Ecto neural progenitor cell (in vitro differentiated cells): ENCODE measurements at places on chromosomes 11 and 22.

DNA sequence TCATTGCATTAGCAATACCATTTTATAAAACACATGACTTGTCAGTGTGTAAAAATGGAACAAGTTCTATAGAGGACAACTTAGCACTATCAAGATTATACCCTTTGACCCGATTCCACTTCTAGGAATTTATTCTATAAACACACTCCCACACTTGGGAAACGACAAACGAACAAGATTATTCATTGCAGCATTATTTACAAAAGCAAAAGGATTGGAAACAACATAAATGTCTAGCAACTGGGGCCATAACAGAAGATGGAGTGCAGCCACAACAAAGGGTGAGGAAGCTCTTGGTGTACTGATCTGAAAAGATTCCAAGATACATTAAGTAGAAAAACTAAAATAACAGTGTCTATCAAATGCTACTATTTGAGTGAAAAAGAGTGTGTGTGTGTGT lies 2.3 kb upstream of the IRAG1 start:
- DNase-seq = no peak

- DNase-seq = no peak
Measured at GRCh38 chr11:88629496-88629895, 292.0 kb upstream of the CTSC start.

DNA sequence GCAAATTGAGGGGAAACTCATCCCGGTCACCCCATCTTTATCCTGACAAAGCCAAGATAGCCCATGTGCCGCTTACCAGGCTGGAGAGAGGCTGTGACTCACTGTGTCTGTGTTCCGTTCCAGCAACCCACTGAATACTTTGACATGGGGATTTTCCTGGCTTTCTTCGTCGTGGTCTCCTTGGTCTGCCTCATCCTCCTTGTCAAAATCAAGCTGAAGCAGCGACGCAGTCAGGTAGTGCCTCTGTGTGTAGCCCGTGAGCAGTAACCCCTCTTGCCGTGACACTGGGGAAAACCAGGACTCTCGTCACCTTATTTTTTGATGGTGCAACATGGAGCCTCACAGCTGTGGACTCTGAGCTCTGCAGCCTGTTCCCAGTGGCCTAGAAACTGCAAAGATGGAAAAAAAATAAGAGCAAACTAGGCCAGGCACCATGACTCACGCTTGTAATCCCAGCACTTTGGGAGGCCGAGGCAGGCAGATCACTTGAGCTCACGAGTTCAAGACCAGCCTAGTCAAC lies 16.9 kb downstream of the C22orf31 start:
- DNase-seq = no peak

- no peak for DNase-seq
Measured at GRCh38 chr11:19559746-19560145, 152.9 kb upstream of the NAV2 start.

DNA sequence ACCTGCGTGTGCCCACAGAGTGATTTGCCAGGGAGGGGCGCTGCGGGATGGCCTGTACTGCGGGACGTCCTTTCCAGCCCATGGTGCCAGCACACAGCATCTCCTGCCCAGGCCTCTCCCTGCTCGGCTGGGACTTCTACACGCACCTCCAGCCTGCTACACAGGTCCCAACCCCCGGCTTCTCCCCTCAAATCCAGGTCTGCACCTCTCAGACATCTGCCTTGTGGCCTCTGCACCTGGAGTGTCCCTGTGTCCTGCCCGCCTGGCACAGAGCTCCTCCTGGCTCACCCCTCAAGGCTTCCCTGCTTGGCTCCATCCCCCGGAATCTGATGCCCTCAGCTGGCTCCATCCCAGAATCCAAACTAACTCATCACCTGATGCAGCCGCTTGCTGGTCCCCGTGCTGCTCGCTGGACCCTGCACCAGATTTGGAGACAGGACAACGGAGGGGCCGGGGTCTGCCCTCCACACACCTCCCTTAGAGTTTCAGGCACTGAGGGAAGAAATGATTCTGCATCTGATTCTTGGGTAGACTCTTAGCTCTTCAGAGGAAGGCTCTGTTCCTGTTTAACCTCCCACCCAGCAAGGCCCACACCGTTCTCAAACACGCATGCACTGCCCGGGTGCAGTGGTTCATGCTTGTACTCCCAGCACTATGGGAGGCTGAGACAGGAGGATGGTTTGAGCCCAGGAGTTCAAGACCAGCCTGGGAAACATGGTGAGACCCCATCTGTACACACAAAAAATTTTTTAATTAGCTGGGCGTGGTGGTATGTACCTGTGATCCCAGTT lies 4.0 kb upstream of the LSP1 start:
- no peak for DNase-seq

GRCh38 chr11:12050470-12051286 lies 42.3 kb upstream of the DKK3 start:
- no peak for DNase-seq

GRCh38 chr22:49811020-49811791 lies 16.5 kb downstream of the BRD1 start:
- DNase-seq = no peak

DNA sequence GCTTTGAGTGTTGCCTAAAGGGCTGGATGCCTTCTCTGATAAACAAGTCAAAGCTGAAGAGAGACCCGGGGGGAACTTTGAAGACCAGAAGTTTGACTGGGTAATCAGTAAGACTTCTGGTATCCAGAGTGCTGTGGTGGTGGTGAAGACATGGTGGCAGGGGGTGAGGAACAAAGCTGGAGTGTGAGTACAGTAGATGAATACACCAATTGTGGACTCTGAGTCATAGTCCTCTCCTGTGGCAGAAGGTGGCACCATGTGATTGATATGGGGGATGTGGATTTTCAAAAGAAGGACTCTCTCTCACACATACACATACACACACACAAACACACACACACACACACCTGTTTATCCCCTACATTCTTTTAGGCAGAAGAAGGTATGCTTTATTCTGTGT lies 12.3 kb downstream of the MS4A6A start:
- no peak for DNase-seq

DNA sequence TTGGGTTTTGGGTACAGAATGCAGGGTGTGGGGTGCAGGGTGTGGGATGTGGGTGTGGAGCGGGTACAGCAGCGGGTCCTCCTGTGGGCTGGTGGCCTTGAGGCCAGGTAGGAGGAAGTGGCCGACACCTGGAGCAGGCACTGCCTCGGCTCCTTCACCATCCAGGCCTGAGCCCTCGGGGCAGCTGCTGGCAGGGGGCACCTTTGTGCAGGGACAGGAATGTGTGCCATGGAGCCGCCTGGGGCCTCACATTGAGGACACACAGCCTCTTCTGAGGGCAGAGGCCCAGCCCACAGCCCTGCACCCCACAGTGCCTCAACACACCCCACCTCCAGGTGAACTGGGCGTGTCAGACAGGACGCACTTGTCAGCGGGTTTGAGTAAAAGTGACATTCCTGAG lies 984.0 kb downstream of the BRD1 start:
- DNase-seq = no peak

DNA sequence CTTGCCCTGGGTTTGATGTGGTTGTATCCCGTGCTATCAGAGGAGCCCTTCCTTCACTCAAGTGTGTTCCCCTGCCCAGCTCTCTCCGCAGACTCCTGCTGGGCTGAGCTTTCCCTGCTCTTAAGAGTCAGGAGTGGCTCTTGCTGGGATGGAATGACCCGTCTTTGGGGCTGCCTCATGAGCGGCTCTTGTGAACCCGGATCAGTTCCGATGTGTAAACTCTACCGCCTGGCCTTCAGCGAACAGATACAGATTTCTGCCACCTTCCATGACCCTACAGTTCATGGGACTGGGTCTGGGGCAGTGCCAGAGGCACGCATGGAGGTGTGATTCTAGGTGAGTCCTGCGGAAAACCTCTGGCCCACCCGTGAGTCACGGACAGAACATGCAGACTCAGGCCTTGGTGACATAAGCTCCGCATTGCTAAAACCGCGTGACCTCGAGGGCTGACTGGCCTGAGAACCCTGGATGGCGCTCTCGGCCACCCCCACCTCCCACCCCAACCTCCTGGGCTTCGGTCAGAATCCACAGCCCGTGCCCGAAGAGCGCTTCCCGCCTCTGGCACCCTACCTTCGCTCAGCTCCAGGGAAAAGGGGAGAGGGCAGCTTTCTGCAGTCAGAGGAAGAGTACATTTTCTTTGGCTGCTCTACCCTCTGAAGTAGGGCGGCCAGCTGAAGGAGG lies 1.3 kb upstream of the ZBTB16 start:
- DNase-seq = peak; percentile 68

GRCh38 chr11:121334973-121335710 lies 42.6 kb downstream of the SC5D start:
- DNase-seq = no peak

DNA sequence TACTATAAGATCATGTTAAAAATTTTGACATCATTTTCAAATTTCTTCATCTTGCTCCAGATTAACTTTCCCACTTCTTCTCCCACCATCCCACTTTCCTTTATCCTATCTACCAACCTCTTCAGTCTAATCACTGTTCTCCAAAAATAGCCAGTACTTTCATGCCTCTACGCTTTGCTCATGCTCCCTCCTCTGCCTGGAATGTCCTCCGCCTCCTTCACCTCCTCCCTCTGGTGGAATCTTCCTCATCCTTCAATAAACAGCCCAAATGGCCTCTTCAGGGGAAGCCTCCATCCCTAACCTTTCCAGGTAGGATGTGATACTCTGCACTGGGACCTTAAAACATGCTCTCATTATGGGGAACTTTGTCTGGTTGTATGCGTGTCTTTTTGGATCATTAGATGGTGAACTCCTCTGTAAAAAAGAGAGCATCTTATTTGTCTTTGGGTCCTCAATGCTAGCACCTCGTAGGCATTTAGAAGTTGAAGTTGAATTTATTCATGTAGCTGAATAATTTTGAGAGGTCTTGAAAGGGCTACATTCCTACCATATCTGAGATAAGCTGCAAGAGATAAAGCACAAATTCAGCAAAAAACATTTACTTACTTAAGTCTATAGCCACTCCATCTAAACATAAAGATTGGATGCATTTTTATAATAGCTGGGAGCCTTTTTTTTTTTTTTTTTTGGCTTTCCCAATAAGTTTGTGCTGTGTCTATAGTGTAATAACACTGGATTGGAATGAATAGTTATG lies 8.0 kb upstream of the CSRP3 start:
- no peak for DNase-seq

GRCh38 chr11:67287355-67288197 lies 1.5 kb upstream of the ANKRD13D start:
- no peak for DNase-seq

DNA sequence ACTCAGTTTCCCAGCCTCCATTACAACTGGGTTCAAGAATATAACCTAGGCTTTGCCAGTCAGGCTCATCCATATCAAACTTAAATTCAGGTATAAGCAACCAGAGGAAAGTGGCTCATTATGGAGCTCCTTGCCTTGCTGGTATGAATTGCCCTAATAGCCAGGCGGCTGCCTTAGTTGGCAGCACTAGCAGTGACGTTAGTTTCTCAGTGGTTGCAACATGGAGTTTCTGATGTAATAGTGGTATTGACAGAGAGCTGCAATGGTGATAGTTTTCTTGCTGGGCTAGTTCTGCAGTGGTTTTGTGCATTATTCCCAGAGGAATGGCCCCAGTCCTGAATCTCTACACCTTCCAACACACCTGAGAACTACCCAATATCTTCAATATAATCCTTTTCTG lies 3.8 kb upstream of the TMEM123 start:
- no peak for DNase-seq

DNA sequence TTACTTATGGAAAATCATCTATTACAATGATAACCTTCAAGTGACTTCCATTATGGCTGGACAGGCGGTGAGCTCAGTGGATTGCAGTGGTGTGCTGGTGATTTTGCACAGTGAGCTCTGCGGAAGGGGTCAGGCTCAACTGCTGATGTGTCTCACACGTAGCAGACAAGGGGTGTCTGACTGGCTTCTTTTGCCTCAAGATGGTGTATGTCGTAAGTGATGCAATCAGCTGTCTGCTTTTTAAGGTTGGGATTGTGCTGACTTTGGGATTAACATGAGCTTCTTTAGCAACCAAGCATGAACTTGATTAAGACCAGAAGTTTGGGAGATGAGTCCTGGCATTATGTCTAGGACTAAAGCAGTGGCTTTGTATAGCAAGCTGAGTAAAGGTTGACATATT lies 49.5 kb downstream of the POLD3 start:
- no peak for DNase-seq

GRCh38 chr11:128874427-128874826 lies 7.3 kb upstream of the KCNJ1 start:
- no peak for DNase-seq

- DNase-seq = no peak
Measured at GRCh38 chr11:1032310-1032891, 4.1 kb downstream of the MUC6 start.

- no peak for DNase-seq
Measured at GRCh38 chr22:42399315-42400271, 32.6 kb downstream of the NFAM1 start.

GRCh38 chr11:131808470-131808869 lies 438.1 kb downstream of the NTM start:
- DNase-seq = no peak

DNA sequence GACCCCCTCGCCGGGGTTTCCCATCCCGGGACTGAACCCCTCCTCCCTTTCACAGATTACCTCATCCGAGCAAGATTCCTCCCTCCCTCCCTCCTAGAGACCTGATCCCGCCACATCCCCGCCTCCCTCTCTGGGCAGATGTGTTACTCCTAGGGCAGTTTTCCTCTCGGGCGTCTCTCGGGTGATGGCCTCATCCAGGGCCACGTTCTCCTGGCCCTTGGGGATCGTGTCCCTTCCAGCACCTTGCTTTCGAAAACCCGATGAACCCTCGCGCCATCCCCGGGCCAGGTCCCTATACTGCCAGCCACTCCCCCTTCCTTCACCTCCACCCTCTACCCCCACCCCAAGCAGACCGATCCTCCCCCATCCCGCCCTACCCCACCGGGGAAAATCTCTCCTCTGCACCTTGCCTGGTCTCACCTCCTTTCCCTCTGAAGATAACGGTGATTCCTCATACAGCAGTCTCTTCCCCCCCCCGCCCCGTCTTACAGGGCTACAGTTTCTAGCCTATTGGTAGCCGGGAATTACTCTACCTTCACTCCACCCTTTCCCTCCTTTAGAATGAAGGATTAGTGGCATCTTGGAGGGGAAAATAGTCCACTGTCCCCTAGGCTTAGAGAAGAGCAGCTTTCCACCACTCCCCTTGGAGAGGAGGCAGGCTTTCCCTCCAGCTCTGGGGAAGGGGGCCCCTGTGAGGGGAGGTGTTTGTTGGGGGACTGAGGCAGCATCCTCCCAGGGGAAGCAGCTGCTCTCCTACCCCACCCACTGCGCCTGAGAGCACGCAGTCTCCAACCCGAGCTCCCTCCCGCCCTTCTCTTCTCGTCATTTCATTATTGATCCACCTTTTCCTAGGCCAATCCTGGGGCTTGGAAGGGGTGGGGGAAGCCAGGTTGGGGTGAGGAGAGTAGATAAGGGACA lies 1.2 kb downstream of the KMT2A start:
- DNase-seq = peak; percentile 77

- no peak for DNase-seq
Measured at GRCh38 chr11:67627812-67628624, 1.7 kb downstream of the NUDT8 start.
